Inflammatory macrophage treated with lipopolysaccharide for 4 hours (primary cell): ENCODE measurements at places on chromosomes 16 and 17.
A peak's percentile ranks its signal among the peaks of the same experiment; 100 is the strongest.

GRCh38 chr17:44932787-44933097 lies 14.8 kb downstream of the KIF18B start:
- DNase-seq = no peak

- DNase-seq = peak; percentile 16
These were observed 970 bp upstream of the TRAF7 start for GRCh38 chr16:2154533-2155090.

GRCh38 chr16:8644211-8645140 lies 23.0 kb downstream of the METTL22 start:
- peak; percentile 74 for DNase-seq

GRCh38 chr17:82021107-82021899 lies 1.4 kb downstream of the CENPX start:
- DNase-seq = peak; percentile 63

DNA sequence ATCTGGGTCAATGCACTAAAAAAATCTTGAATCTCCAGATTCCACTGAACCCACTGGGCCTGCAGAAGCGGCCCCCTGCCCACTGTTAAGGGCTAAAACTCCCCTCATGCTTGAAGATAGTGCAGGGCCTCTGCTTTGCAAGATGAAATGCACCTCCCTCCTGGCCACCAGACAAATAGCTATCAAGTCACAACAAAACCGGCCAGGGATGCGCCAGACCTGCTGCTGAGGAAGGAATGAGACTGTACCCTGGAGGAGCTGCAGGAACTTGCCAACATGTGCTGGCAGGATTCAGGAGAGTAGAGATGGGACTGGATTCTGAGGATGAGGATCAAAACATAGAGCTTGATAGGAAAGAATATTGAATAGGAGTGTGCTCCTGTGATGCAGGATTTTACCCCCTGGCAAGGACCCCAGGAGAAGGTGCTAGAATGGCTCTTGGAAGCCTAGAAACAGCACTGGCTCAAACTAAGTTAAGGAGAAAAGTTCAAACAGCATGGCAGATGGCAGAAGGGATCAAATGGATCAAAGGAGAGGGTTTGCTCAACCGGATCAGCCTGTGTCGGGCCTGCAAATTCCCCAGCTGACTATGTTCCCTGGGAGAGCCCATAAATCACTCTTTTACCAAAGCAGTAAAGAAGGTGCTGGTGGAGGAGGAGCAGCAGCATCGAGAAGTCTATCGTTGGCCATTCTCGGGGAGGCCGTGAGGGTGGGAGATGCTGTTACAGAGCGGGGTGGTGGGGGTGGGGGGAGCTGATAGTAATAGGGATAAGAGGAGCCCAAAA lies 27.2 kb upstream of the XYLT2 start:
- no peak for DNase-seq

GRCh38 chr17:32813021-32813420 lies 63.9 kb downstream of the MYO1D start:
- no peak for DNase-seq

- no peak for DNase-seq
These were observed 13.5 kb downstream of the SDR42E1 start for GRCh38 chr16:81997738-81998137.

DNA sequence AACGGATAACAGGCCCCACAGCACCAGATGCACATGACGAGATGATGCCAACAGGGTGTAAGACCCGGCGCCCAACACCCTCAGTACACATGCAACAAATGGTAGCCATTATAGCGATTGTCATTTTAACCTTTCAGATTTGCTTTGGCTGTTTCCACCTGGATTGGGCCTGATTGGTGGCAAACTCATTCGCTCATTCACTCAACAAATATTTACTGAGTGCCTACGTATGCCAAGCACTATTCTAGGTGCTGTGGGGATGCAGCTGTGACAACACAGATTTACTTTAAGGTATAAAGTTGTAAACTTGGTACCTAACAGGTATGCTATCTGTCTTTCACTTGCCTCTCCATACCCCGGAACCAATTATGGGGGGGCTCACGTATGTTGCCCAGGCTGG lies 66.8 kb downstream of the SRCIN1 start:
- DNase-seq = no peak

DNA sequence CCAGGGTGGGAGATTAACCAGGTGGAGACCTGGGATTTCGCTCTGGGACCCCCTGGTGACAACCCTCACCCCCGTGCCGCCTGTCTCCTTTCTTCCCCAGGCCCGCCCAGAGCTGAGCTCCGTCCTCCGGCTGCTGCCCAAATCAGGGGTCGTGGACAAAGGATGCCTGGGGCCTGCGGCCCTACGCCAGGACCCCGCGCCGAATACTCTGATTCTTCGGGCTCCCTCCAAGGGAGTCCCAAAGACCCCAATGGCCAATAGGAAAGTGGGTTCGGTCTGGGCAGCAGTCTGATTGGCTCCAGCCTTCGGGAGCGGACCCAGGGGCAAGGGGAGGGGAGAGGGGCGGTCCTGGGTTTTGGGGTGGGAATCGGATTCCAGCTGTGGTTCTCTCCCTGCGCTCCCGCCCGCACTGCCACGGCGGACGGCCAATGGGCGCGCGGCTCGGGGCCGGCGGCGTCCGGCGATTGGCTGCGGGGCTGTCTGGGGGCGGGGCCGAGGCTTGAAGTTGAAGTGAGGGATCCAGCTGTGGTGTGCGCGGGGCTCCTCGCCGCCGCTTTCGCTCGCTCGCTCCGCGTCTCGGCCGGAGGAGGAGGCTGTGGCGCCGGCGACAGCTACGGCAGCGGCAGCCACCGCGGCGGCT lies at the start of gene CACNA1G:
TSS of gene CACNA1G (plus strand) at position 531 of the 640 bp plus-strand sequence. CDS start 745 bp downstream, outside the sequence.
- DNase-seq = peak; percentile 84

DNA sequence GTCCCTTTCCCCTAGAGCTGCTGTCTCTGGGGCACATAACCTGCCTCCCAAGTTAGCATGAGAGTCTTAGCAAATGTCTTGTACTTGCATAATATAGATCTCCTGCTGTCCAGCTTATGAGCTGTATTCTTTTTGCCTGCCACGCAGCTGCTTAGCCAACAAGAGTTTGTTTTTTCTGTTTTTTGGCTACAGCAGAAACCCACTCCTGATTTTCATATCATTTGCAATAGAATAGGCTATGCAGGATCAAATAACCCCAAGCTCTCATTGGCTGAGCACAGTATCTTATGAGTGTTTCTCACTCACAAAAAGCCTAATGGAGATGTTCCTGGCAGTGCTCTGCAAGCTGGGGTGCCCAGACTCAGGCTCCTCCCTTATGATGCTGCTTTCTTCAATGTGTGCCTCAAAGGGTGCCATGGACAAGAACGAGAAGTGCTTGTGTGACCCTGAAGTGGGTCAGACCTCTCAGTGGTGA lies 23.1 kb downstream of the B9D1 start:
- no peak for DNase-seq

DNA sequence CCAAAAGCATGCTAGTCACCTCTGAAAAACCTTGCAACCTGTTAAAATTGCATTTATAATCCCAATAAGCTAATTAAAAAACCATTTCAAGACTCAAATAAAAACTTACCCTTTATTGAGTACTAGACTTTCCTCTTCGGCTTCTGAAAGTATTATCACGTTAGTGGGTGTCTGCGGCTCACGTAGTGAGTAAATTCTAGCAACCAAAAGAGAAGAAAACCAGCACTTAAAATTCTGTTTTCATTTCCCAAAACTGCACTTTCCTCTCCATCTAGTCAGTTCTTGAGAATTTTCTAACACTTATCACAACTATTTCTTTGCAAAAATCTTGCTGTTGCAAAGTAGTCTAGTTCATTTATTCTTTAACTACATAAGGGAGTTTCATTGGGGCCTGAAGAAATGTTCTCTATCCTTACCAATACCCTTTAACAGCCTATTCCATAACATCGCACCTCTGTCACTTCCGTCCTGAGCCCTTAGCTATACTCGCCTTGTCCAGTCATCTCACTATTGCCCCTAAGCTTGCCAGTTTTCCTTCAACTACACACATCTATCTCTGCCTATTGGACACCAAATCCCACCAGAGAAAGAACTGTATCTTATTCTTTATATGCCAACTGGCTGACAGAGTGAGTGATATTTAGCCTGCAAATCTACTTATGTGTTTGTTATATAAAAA lies 8.7 kb downstream of the NUP88 start:
- no peak for DNase-seq

DNA sequence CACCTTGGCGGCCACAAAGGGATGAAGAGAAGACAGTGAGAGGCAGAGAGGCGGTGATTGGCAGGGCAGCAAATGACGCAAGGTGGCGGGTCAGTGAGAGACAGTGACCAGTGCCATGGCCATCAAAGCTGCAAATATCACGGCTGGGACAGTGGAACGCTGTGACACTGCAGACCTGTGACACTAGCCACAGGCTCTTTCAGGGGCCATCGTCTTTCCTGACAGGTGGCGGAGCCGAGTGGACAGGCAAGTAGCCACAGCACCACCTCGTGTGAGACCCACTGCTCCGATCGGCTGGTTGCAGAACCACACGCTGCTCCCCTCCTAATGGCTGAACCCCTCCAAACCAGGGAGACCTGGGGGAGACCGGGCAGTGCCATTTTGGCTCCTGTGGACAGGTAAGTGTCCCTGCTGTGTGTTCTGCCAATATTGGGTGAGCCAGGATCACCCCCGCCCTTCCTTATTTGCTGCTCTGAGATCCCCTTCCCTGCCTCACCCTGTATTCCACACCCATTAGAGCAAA lies 7.9 kb upstream of the ZNF778 start:
- DNase-seq = no peak
